Epithelial cell of proximal tubule (primary cell): ENCODE measurements at places on chromosomes 7 and 10. TPM values are rescaled to one million over a fixed set of nuclear protein-coding genes. Genes with fewer than 3 reads are reported as not detected.

The SPDYE16 gene
- total RNA-seq, result not detected in 2 replicates

The MYL10 gene
- not detected in 2 replicates for total RNA-seq

The FAM25G gene
- not detected in 2 replicates for total RNA-seq

The CFAP43 gene
- total RNA-seq, result 0.14 and 0.46 TPM in 2 replicates

The RELN gene
- 1.2 and 3.8 TPM in 2 replicates for total RNA-seq

The CYP3A4 gene
- total RNA-seq, result not detected in 2 replicates
